ENCODE measurements at places on chromosomes 2 and 18.
A peak's percentile ranks its signal among the peaks of the same experiment; 100 is the strongest.

DNA sequence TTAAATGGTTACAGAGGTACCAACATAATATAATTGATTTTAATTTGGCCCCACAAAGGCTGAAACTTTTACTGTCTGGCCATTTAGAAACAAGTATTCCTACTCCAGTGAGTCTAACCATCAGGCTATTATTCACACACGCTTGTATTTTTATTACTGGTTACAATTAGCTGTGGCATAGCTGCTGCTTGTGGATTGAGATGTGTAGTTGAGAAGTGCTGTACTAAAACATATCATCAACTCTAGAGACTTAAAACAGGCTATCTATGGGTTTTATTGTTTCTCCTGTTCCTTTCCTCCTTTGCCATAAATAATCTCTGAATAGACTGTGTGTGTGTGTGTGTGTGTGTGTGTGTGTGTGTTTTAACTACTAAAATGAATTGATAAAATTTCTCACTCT is 530.2 kb downstream of the CCDC85A start:
- no peak for DNase-seq

DNA sequence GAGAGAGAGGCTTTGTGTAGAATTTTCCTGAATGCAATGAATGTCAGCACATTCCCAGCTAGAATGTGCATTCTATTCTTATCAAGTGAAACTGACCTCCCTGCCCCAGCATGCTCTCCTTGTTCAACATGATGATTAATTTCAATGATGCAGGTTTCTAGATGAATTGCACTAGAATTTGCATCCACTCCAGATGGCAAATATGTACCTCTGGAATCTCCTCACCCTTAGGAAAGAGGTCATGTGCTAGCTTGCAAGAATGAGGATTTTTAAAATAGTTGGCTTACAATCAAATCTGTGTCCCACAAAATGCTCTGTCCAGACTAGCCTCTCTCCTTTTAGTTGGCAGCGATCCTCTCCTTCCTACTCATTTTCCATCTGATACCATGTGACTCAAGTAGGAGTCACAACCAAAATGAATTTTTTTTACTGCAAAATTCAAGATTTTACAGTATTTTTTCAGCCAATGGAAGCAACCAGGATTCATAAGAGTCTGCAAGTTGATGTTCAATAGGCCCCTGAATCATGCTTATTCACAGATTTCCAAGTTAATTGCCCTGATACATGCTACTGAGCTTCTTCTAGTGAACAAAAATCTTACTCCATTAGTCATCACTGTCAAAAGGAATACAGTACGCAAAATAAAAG is 21.0 kb upstream of the STAT4 start:
- peak; percentile 85 for DNase-seq

DNA sequence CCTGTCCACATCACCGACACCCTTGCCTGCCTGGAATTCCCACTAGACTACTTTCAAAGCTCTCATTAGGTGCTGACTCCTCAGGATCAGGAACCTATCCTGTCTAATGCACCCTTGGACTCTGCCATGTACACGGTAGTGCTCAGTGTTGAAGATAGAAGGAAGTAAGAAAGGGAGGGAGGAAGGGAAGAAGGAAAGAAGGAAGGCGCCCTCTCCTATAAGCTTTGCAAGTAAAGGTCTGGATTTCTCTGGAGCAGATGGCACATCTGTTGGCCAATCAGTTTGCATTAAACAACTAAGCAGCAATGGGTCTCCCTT is 45.3 kb downstream of the SCTR start:
- no peak for DNase-seq

GRCh38 chr18:42174909-42175308 is 219.9 kb downstream of the PIK3C3 start:
- DNase-seq: peak; percentile 37

- DNase-seq: no peak
Measured at GRCh38 chr18:57885931-57886330, 82.8 kb upstream of the ATP8B1 start.

DNA sequence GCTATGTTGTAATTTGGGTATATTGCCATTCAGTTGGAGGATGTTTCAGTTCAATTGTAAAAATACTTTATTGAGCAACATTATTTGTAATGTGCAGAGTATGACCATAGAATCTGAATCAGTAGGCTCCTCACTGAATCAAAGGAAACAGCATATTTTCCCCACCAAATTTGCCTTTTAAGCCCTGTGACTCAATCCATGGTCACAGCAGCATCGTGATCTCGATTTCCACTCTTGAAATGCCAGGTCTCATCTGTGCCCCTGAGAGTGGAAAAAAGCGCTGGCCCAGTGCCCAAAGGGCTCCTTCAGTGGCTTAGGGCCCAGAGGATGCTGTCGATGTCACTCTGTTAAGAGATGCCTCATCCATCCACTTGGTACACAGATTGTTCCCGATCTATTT is 57.5 kb downstream of the FHOD3 start:
- DNase-seq: peak; percentile 21

DNA sequence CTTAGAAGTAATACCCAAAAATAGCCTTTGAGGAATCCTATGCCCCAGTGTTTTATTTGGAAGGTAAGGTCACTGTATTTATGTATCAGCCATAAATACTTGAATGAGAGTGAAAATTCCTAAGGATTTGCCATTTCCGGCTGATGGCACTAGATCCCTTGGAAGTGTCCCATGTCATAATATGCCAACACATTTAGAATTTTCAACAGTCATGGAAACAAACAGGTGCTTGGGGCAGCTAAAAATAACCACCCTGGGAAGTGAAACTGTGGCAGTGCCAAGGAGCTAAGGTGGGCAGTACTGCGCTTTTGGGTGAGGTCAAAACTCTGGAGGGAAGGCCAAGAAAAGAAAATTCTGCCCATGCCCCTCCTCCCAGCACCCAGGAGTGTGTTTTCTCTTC is 80.2 kb downstream of the TCF7L1 start:
- DNase-seq: no peak

DNA sequence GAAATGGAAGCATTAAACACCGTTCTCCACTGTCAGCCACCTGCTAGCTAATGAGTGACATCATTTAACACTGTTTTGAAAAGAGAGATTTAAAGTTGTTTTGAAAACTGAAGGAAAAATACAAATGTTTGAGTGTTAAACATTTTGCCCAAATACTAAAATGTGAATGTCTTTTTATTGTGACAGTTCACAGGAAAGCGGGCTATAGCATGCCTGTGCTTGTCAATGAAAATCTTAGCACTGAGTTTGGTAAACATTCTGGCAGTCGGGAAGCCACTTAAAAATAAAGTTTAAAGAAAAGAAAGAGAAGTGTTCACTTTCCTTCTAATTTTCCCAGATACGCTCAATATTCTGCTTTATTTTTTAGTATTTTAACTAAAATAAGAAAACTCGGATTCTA is 40.3 kb upstream of the SMIM21 start:
- no peak for DNase-seq

- DNase-seq: no peak
Measured at GRCh38 chr2:175005733-175006264, 618 bp upstream of the CHN1 start.

- no peak for DNase-seq
Measured at GRCh38 chr2:147173189-147173581, 671.6 kb upstream of the ACVR2A start.

DNA sequence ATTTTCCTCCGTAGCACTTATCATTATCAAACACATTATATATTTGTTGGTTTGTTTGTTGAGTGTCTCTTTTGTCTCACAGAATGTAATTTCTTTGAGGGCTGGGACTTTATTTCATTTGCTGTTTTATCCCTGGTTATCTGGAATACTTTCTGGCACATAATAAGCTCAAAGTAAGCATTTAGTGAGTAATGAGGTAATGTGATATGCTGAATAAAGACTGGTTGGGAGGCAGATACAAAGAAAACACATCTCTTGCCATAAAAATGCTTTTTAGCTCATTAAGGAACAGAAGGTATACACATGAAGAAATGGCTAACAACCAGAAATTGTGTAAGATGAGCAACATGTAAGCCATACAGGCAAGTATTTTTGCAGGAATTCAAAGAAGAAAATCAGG is 1411.8 kb downstream of the LRP1B start:
- DNase-seq: no peak

DNA sequence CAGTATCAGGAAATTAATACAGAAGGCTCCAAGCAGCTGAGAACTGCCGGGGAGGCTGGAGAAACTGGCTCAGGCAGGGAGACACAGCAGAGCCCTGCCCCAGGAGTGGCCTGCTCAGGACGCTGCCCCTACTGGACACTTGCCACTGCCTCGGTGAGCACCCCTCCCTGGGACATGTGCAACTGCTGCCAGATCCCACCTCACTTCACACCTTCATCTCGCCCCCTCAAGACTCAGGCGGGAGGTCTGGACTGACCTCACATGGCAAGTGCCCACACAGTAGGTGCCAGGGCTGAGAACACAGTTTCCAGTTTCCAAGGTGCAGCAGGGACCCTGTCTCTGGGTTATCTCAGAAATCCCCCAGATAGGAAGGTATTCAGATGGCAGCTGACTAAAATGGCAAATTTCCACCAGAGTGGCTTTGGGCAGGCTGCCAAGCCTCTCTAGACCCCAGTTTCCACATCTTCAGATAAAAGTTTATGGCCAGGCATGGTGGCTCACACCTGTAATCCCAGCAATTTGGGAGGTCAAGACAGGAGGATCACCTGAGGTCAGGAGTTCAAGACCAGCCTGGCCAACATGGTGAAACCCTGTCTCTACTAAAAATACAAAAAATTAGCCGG is 33.7 kb upstream of the LBH start:
- DNase-seq: no peak

DNA sequence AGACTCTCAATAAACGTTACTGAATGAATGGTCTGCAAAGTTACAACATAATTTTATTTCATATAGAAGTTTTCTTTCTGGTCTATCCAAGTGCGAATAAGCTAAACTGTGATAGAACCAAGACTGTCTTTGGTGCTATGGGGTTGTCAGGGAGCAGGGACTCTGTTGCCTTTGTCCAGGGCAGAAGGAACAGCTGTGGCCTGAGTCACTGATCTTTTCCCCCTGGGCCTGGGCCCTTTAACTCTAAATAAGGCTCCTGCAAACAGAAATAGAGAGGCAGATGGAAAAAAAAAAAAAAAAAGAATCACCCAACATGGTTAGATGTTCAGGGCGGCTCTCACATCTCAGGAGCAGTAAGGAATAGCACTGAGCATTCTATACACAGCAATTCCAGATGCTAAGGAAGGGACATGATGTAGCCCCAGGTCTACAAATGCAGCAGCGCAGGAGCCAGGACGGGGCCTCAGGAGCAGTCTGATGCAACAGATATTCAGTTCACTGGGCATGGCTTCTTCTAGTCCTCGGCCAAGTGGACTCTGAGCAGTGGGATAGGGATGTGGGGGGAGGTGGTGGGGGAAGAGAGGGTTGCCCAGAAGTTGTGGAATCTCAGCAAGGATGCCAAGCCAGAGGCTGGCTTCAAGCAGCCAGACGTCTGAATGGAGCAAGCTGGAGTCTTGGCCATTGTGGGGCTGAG is 247.1 kb upstream of the SIX2 start:
- no peak for DNase-seq

- DNase-seq: no peak
Measured at GRCh38 chr2:188285774-188286173, 5.9 kb upstream of the GULP1 start.

- DNase-seq: no peak
Measured at GRCh38 chr2:202164411-202164810, 74.0 kb downstream of the SUMO1 start.

GRCh38 chr2:238895891-238896600 is 48.2 kb downstream of the TWIST2 start:
- DNase-seq: peak; percentile 55

GRCh38 chr18:38648179-38648578 is 1082.6 kb upstream of the CELF4 start:
- DNase-seq: no peak

DNA sequence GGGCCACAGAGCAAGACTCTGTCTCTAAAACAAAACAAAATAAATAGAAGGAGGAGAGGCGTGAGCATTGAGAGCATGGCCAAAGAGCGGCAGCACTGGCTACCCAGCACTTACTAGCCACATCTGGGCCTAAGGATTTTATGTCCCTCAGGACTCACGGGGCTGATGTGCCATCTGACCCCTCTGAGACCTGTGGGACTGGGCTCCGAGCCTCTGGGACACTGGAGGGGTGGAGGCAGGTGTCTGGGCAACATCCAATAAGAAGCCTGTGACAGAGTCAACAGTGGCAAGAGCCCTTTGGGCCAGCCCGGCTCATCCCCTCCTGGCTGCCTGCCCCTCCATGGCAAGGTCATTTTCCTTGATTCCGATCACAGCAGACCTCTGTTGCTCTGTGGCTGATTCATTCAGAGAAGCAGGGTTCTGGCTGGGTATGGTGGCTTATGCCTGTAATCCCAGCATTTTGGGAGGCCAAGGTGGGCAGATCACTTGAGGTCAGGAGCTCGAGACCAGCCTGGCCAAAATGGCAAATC is 60.7 kb downstream of the RRM2 start:
- DNase-seq: no peak

- DNase-seq: no peak
Measured at GRCh38 chr2:753123-753522, 75.9 kb upstream of the TMEM18 start.

- no peak for DNase-seq
Measured at GRCh38 chr2:51290725-51291124, 258.8 kb upstream of the NRXN1 start.

DNA sequence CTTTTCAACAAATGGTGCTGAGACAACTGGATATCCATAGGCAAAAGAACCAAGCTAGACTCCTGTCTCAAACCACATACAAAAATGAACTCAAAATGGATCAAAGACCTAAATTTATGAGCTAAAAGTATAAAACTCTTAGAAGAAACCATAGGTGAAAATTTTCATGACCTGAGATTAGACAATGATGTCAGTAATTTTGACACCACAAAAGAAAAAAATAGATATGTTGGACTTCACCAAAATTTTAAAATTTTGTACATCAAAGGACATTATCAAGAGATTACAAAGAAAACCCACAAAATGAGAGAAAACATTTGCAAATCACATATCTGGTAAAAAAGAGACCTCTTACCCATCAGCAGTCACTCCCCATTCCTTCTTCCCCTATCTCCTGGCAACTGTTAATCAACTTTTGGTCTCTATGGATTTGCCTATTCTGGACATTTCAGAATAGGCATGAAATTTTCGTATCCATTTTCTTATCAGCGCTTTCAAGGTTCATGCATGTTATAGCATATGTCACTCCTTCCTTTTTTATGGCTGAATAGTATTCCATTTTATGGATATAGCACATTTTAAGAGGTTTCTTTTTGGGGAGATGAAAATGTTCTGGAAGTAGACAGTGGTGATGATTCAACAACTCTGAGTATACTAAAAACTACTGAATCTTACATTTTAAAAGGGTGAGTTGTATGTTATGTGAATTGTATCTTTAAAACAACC is 43.3 kb downstream of the FAM178B start:
- DNase-seq: no peak

DNA sequence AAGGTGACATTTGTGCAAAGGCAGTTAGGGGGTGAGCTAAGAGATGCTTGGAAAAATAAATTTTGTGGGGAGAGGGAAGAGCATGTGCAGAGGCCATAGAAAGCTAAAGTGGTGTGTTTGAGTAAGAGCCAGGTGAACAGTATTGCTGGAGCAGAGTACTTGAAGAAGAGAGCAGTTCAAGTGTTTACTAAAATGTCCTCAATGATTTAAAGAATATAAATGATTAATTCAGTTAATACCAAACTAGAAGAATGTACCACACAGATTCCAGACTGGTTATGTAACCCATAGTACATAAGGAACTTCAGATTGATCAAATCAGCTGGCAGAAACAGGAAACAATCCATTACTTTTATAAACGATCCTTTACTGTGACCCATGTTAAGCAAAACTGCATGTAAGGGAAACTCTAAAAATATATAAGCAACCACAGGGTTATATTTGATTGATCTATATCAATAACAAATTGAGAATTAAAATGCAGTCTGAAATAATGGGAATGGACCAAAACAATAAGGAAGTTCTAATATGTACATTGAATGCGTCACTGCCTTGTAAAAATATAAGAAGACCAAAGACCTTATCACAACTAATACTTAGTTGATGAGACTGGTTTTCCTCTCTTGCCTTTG is 76.9 kb downstream of the LDAH start:
- no peak for DNase-seq
